ENCODE measurements at places on chromosomes 16 and 17.

DNA sequence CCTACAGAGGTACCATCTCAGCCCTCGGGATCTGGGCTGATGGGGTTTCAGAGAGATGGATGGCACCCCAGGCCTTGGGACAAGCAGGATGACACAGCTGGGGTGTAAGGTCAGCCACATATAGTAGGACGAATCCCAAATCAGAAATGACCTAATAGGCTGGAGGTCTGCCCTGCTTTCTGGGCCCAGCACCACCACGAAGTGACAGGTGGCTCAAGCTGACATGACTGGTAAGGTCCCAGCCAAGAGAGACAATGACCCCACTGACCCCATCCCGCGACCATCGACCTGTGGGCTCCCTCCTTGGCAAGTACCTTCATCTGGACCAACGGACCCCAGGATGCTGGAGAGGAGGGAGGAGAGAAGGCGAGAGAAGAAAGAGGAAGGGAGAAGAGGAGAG is 15.6 kb downstream of the CAMKK1 start:
- no peak for DNase-seq

DNA sequence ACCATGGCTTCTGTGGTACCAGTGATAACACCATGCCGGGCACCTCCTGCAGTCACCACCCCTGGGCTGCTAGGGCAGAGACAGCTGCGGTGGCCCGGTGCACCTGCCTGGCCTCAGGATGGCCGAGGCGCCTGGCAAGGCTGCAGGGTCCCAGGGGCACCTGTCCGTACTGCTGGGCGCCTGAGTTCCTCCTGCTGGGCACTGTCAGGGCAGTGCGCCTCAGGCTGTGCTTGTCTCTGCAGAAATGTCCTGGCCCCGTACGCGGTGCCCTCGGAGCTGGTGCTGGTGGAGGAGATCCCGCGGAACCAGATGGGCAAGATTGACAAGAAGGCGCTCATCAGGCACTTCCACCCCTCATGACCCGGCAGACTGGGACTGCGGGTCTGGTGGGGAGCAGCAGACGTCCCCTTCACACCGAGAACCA is 17.7 kb upstream of the CDH15 start:
- DNase-seq: no peak

DNA sequence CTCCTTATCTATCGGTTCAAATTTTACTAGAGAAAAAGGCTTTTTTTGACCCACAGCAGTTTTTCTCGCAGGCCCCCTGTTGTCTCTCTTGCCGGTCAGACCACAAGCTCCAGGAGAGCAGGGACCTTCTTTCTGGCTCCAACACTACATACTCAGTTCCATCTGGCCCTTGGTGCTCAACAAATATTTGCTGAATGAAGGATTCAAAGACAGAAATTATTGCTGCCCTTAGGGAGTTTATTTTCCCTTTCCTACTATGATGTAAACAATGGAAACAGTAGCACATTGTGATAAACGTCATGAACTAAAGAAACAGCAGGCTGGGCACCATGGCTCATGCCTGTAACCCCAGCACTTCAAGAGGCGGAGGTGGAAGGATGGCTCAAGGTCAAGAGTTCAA is 59.0 kb upstream of the ATP2A3 start:
- DNase-seq: no peak

DNA sequence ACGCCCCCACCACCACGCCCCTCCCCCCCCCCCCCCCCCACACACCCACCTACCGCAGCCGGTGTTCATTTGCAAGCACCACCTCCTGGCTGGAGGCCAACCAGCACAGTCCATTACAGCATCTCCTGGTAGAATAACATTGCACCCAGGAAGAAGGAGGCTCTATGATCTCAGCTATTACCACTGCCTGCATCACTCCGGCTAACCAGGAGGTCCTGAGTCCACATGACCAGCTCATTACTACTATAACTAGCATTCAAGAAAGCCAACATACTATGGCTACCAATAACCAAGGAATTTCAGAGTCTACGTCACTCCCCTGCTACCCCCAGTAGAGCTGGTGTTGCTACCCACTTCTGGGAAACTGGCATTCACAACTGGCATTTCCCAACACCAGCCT is 81.1 kb upstream of the ALOX12 start:
- DNase-seq: no peak

DNA sequence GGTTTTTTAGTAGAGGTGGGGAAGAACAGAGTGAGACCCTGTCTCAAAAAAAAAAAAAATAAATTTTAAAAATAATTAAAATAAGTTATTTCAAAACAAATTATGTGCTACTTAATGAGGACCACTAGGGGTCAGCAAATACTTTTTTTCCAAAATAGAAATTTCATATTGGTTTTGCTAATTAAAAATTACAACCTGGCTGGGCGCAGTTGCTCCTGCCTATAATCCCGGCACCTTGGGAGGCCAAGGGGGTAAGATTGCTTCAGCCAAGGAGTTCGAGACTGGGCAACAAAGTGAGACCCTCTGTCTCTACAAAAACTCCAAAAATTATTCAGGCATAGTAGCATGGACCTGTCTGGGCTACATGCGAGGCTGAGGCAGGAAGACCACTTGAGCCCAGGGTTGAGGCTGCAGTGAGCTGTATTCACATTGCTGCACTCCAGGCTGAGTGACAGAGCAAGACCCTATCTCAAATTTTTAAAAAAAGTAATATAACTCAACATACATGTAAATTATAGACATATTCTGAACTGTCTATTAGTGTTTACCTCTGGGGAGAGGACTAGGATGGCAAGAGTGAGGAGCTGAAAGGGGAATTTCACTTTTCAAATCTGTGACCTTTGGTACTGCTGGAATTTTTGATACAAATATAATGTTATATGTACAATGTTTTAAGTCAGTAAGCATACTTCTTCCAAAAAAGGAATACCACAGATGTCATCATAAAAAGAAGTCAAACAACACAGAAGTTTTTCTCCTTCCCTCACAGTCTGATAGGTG is 8.1 kb downstream of the MEIOB start:
- DNase-seq: no peak

DNA sequence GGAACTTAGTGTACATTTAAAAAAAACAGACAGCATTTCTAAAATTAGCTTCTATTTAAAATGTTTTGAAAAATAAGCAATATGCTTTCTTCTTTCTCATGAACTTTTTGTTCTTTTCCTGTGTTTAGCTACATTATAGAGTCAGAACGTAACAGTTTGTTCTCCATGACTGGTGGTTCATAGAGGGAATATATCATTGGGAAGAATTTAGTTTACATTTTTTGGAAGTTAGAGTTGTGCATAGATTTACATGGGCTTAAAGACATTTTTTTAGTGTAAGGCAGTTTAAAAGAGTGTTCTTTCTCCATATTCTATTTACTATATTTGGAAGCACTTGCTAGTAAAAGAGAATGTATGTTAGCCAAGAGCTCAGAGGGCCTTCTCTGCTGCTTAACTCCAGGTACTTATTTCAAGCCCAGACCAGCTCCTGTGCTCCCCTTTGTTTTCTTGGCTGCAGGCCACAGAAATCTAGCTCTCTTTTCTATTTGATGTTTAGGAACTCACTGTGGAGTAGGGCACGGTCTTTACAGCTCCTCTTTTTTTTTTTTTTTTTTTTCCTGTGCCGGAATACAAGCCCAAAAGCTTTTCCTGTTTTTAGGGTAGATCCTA is 20.2 kb downstream of the AP2B1 start:
- no peak for DNase-seq

DNA sequence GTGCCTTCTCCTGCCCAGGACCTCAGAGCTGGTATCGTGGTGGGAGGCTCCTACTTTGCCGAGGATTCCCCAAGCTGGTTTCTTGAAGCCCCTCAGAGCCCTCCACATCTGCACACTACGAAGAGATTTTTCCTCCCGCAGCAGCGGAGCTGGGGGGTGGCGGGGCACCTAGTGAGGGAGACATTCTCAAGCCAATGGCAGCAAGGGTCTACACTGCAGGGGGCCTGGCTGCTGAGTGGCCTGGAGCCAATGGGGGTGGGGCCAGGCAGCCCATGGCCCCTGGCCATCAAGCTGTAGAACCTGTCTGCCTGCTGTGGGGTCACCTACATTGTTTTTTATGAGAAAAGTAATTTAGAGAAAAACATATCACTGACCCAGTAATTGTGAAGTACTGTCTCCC is 5.0 kb downstream of the SLC26A11 start:
- no peak for DNase-seq

GRCh38 chr16:86189934-86190333 is 291.0 kb downstream of the IRF8 start:
- no peak for DNase-seq

DNA sequence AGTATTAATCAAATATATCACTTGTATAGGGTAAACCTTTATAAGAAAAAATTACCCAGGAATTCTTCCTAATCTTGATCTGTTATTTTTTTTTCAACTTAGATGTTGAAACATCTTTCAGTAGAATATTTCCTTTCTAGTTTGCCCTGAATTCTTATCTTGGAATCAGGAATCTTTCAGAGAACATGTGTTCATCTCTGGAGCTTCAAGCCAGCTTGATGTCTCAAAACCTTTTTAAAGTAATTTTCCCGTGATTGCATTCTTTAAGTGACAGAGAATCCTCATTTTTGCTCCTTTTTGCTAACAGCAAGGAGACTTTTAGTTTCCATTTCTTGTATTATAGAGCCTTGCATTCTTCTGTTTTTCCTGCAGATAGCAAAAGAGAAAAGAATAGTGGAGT is 90.8 kb downstream of the ELAC2 start:
- no peak for DNase-seq

Data from GM13977 (cell line).